ENCODE measurements at places on chromosomes 7 and 10.
A peak's percentile ranks its signal among the peaks of the same experiment; 100 is the strongest.

DNA sequence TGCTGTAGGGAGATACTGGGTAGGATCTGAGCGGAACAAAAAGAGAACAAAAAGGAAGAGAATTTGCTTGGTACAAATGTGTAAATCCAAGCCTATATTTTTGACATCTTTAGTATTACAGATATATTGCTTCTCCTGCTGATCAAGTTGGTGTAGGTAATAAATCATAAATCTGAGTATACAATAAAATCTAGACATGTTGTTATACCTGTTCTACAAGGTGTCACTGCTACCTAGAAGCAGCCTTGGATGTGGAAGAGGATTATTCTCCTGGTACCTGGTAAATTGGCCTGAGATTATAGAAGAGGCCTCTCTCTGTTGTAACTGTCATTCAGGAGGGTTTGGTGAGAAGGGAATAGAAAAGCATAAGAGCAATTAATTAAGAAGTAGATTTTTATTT, 89.9 kb upstream of the LSM8 start:
- no peak for DNase-seq

DNA sequence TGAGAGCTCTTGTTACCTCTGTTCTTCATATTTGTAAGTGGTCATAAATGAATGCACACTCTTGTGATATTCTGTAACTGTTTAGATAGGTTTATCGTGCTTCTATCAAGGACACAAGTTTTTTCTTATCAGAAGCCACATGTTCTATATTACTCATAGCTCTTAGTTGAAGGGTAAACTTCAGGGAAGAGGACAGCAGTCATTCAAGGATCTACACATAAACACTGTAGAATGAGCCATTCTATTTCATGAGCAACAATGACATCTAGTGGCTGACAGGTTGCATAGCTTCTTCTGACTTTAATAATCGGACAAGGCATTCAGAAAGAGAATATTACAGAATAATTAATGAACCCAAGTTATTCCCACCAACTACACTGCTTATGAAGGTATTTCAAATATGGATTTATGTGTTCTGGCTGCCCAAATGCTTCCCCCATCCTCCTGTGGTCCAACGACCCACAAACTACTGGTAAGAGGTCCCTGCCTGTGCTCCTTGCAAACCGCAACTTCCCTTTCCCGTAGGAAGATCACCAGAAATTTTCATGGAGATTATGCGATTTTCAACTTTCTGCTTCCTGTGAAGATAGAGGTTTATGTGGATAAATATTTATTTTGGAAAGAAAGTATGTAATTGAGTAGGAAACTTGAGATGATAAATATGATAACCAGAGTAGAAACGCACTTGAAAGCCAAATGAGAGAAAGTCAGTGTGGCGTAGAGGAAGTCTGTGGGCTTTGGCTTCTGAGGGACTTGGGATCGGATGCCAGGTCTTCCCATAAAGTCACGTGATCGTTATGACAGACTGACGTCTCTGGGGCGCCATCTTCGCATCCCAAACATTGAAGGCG, 16.8 kb upstream of the ABCB5 start:
- peak; percentile 71 for DNase-seq

DNA sequence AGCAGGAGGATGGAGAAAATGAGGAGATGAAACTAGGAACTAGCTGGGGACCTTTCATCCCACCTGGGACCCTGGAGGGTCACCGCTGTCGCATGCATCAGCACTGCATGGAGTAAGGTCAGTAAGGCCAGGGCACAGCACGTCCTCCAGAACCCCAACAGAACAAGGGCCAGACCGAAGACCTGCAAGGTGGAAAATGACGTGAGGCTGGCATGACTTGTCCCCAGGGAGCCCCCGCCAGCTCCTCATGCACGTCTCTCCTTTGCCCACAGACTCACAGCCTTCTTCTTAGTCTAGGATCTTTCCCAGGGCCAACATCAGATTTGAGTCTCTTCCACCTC, 4.7 kb downstream of the ZNF488 start:
- no peak for DNase-seq

- peak; percentile 75 for DNase-seq
Measured at GRCh38 chr7:14836571-14837189, 65.9 kb downstream of the DGKB start.

DNA sequence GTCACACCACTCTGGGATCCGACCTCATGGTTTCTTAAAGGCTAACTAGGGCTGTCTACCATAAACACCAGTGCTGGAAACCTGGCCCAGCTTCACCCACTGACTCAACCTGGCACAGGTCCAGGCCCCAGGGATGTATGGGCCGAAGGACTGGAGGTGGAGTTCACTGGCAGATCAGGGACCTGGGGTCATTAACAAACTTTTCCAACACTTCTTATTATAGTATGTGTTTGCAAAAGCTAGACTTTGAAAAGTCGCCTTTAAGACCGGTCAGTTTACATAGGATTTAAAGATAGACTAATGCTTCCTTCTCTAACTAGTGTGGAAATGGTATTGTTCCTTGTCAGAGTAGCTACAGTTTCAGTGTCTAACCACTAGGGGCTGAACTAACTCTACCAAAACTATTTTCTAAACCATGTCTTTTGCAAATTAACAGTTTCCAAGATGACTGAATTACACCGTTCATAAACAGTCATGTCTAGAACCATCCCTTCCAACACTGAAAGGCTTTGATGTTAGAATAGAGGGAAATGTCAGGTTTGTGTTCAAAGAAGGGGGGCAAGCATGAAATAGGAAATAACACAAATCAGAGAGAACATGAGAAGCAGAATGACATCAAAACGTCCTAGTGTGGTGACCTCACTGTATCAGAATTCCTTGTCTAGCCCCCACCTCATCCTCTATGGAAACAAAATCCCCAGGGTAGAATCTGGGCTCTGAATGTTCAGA, 29.7 kb downstream of the STN1 start:
- DNase-seq: peak; percentile 91

DNA sequence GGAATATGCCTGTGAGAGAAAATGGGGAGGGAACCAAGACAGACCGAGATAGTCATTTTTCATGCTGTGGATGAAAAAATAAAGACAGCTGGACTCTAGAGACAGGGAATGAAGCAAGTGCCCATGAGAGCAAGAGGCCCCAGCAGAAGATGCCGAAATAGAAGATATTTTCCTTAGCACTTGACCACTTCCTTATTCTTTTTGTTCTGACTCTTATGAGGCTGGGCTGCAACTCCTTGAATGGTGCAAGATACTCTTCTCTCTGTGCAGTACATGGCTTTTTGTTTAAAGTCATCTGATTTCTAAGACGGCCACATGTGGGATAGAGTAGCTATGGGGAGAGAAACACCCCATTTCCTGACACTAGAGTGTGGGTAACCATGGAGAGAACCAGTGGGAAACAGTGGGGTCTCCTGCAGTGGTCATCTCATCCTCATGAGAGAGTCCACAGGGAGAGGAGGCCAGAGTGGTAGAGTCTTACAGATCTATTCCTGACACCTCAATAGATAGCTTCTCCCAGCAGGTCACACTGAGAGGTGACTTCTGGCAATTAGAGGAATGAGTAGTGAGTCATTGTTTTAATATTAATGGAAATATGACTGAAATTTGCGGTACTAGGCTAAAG, 18.0 kb upstream of the VCL start:
- DNase-seq: no peak

GRCh38 chr10:43305876-43306275, 39.0 kb upstream of the RASGEF1A start:
- no peak for DNase-seq

DNA sequence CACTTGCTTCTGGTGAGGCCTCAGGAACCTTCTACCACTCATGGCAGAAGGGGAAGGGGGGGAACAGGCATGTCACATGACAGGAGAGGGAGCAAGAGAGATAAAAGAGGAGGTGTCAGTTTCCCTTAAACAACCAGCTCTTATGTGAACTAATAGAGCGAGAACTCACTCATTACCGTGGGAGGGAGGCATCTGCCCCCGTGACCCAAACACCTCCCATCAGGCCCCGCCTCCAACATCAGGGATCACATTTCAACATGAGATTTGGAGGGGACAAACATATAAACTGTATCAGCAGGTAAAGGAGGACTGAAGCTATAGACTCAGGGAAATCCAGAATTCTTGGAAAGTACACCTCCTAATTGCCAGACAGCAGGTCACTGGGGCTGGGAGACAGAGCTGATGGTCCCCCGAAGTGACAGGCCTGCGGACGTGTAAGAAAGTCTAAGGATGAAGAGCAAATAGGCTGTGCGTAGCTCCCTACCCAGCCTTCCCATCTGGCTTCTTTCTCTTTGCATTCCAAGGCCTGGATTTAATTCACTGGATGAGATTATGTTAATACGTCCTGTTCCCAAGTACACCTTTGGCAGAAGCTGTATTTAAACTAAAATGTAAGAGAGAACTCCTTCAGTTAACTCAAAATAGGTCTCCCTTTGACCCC, 186.7 kb upstream of the LYZL2 start:
- DNase-seq: no peak

DNA sequence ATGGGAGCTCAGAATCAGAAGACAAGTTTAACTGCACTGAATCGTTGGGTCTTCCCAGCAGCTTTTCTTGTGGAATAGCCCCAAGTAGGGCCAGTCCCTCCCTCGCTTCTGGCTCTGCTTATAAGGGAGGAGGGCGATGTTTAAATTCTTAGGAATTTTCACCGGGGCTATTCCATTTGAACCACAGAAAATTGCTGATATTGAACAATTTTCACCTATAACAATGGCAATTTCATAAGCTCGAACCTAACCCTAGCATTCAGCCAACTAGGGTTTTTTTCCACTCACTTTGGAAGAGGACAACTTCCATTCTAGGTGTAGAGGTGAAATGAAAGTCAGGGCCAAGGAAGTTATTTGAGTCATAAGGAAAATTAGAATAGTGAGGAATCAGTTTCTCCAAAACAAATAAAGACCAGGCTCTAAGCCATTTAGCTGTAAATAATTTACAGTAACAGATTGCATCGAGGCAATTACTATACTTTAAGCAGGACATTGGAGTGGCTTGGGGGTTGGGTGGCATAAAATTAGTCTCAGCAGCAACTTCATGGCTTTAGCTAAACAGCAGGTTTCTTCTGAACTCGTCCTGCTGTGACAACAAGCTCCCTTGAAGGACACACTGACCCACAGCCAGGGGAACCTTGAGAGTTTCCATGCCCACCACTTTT, 1.5 kb upstream of the ATP6V0A4 start:
- no peak for DNase-seq

GRCh38 chr10:84478151-84478550, 149.8 kb downstream of the CCSER2 start:
- DNase-seq: peak; percentile 33

DNA sequence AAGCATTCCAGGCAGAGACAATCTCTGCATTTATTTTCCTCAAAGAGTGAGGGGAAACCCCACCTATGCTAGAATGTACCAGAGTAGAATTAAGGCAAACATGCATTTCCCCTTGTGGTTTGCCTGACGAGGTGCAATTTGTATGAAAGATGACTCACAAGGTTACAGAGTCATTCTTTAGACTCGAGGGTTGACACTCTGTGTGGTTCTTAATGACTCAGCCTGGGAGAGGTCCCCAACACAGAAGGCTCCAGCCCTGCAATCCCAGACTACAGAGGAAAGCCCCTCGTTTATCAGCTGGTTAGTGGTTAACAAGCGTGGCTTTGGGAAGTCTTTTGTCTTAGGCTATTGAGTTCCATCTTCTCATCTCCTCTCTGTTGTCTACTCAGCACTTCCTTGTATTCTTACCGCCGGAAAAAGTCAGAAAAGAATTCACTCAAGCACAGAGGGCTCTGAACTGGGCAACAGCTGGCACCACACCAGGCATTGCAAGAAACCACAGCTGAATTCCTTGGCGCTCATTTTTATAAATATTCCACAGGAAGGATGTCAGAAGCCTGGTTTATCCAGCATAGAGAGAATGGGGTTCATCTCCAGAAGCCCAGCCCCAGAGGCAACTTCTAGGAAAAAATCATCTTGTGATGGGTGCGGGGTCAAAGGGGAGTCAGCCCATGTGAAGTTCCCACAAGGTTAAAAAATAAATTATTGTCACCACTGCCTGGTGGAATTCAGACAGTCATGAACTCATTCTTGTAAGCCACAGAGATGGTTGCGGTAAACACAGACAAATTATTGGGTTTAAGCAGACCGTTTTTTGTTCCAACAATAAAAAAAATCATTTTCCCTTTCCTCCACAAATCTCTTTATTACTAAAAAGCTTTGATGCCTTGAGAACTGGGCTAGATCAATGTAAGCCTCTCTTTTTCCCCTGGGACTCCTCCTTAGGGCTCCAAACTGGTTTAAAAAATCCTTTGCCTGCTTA, 24.5 kb upstream of the SVIL start:
- peak; percentile 100 for DNase-seq

- DNase-seq: peak; percentile 30
Measured at GRCh38 chr10:132322586-132323048, 9.4 kb upstream of the LRRC27 start.

GRCh38 chr10:29397221-29397620, 108.4 kb downstream of the LYZL1 start:
- no peak for DNase-seq

- DNase-seq: peak; percentile 92
Measured at GRCh38 chr10:110535958-110536891, 31.3 kb upstream of the SMC3 start.

- DNase-seq: no peak
Measured at GRCh38 chr7:38977685-38978084, at the start of gene POU6F2. TSS of gene POU6F2 (plus strand) at chr7:38977909. CDS start at chr7:38977954, 45 bp downstream.

DNA sequence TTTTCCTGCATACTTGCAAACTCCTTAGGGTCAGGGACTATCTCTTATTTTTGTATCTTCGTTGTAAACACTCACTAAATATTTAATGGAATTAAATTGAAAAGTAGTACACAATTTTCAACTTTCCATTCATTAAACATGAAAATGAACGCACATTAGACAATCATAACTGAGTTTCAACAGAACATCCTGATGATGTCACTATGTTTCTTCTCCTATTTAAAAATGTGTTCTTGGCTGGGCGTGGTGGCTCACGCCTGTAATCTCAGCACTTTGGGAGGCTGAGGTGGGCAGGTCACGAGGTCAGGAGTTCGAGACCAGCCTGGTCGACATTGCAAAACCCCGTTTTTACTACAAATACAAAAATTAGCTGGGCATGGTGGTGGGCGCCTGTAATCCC, 14.1 kb upstream of the PURB start:
- no peak for DNase-seq

- no peak for DNase-seq
Measured at GRCh38 chr10:11699550-11700097, 42.6 kb upstream of the ECHDC3 start.

Data from IMR-90 (cell line).